ENCODE measurements at places on chromosomes 1 and 21.

DNA sequence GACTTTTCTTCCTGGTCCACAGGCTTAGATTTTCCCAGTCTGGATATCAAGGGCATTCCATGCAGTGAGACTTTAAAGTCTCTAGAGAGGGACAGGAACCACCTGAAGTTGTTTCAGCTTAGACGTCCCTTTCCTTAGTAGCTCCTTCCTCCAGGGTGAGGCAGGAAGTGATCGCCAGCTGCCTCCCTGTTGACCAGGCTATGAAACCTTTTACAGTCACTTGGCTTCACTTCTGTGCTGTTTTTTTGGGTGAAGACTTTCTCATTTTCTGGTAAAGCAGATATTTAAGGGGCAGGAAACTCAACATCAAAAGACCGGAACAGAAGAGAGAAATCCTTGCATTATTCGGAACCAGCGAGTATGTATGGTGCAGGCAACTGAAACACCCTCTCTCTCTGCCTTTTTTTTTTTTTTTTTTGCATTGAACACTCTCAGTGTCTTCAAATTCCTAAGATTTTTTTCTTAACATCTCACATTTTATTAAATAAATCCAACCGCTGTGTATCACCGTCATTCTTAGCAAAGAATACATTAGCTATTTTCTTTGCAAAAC lies 234.6 kb upstream of the IRF2BP2 start:
- no peak for DNase-seq

DNA sequence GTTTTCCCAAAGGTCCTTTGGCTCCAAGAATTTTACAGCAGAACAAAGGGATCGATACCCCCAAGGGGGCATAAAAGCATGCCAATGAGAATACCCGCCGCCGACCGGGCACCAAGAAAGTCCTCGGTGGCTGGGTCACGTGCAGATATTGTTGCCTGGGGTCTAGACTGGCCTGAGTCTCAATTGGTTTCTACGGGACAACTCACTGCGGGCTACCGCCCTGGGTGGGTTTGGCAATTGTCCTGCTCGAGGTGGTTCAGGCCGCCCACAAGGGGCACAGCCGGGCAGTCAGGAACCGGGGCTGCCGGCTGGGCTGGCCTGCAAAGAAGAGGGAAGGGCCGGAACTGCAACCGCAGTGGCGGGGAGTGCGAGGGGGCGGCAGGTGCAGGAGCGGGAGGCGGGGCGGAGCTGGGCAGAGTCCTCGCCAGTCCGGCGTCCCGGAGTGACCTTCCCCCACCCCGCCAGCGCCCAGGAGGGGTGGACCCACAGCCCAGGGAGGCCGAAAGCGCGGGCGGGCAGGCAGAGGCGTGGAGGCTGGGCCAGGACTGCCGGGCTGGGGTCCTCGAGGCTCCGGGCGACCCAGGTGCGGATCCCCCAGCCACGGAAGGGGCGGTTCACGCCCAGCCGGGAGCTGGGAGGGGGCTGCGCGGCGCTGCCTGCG lies 926 bp upstream of the ATP1B1 start:
- DNase-seq = no peak

DNA sequence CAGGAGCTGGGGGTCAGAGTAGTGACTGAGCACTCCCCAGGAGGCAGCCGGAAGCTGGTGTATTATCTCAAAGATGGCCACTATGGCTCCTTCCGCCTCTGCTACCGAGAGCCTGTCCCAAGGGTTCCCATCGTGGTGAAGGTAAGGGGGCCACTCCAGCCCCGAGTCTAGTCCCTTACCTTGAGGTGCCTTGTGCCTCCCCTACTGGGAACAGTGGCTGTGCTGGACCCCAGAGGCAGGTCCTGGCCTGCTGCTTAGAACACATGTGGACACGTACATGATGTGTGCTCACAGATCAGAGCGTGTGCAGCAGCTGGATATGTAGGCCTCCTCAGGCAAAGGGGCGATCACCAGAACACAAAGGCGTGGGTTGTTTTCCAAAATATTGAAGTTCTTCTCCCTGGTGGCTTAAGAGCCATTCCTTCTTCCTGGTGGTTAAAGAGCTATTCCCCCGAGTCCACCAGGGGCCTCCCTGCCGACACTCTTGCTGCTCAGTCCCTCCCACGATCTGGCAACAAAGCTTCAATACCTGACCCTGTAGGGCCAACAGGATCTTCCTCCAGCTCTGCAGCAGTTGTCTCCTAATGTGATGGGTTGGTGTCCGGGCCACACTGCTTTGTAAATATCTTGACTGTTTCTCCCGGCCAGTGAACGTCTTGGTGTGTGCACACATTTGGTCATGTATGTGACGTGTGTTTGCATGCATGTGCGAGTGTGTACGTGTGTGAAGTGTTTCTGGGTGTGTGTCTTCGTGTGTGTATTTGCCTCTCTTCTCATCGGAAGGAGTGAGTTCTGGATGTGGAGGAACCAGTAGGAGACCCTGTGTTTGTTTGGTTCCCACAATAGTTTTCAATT lies 68.4 kb upstream of the TINAGL1 start:
- DNase-seq = no peak

DNA sequence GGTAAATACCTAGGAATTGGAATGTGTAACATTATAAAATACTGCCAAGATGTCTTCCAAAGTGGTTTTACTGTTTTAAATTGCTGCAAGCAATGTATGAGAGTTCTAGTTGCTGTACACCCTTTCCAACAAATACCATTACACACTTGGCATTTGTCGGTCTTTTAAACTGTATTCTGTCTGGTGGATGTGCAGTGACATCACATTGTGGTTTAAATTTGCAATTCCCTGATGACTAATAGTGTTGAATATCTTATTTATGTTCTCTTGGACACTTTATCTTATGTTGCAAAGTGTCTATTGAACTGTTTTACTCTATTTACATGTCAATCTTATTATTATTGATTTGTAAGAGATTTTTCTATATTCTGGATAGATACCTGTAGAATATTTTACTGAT lies 561.2 kb upstream of the B3GALT2 start:
- DNase-seq = no peak

DNA sequence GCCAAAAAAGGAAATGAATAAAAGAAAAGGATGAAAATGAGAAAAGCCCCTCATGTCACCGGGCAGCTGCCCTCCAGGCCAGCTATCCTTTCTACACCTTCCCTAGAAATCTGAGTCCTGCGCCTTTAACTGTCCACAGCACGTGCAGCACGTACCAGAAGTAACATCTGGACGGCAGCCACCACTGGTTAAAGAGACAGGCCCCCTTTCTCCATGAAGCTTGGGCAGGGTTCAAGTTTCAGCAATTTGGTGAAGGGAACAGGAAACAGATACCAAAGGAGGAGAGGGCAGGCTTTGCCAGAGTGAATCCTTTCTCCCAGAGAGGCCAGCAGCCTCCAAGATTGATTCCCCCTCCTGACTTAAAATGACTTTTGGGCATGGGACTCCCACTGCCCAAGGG lies 3.6 kb upstream of the KIAA2013 start:
- no peak for DNase-seq

DNA sequence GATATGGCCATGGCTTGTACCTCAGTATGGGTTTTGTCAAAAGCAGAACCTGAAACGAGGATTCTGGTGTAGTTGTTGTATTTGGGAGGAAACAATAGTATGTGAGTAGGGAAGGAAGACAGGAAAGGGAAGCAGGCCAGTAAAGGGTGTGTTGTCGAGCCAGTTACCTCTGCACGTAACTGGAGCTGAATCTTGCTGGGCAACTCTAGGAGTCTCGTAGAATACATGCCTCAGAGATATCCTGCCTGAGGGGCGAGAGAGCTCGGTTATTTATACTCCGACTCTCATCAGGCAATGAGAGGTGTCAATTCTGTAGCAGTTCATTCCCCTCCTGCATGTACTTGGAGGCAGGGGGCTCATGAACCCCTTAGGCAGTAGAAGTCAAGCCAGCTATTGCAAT lies 45.9 kb upstream of the KIF26B start:
- DNase-seq = no peak

DNA sequence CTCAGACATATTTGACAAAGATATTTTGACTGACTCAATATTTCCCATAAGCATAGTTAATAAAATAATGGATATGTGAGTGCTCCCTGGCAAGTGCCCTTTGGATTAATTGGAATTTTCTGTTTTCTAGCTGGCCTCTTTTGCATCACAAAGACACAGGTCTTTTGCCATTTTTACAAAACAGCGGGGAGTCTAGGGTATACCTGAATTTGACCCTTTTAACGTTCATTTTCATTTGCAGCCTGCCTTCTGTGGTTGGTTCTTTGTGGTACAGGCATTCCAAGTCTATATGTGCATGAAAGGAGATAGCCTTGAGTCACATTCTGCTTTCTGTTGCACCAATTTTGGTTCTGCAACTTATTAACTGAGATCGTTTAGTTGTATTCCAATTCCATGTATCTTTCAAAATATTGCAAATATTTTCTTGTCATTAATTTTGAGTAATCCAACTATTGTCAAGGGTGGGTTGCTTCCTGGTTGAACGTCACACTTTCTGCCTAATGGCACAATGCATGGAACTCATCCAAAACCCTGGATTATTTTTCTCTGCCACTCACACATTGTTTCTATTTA lies 171.7 kb downstream of the CRB1 start:
- no peak for DNase-seq

- no peak for DNase-seq
Observed at GRCh38 chr1:37274486-37274885, 199.9 kb upstream of the ZC3H12A start.

DNA sequence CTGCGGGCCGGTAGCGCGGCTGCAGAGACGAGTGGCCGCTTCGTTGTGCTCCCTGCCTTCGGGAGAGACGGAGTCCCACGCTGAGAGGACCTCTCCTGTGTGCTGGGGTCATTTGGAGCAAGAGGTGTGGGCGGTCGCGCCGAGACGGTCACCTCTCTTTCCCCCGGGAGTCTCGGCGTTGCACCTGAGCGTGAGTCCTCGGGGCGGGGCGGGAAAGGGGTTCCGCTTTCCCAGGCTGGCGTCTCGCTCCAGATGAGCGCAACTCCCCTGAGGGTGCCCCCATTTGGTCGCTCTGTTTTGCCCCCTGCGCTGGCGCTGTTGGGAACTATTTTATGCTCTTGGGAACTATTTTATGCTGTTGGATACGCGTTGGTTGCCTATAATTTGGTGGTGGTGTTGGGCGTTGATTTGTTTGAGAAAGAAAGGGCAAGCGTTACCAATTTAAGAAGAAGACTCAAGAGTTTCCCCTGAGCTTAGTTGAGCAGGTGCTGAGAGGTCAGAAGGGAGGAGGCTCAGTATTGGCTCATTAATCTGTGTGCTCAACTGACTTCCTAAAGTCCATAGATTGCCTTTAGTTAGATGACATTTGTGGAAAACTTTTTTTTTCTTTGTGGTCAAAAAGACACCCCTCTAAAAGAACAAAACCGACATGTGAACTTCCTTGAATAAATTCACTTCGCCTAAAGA lies 683 bp downstream of the LRRC8B start:
- no peak for DNase-seq

DNA sequence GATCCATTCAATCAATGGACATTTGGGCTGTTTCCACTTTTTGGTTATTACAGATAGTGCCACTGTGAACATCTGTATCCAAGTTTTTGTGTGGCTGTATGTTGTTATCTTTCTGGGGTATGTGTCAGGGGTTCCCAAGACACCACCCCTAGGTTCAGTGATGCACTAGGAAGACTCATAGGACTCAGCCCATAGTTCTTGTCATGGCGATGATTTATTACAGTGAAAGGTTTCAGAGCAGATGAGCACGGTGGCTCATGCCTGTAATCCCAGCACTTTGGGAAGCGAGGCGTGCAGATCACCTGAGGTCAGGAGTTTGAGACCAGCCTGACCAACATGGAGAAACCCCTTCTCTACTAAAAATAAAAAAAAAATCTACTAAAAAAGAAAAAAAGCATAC lies 64.1 kb downstream of the MAN1C1 start:
- no peak for DNase-seq

- no peak for DNase-seq
Observed at GRCh38 chr21:46111193-46111571, 13.3 kb downstream of the COL6A2 start.

- DNase-seq = no peak
Observed at GRCh38 chr1:115982400-115982799, 6.1 kb downstream of the SLC22A15 start.

GRCh38 chr1:212974711-212975110 lies 24.4 kb downstream of the VASH2 start:
- no peak for DNase-seq

DNA sequence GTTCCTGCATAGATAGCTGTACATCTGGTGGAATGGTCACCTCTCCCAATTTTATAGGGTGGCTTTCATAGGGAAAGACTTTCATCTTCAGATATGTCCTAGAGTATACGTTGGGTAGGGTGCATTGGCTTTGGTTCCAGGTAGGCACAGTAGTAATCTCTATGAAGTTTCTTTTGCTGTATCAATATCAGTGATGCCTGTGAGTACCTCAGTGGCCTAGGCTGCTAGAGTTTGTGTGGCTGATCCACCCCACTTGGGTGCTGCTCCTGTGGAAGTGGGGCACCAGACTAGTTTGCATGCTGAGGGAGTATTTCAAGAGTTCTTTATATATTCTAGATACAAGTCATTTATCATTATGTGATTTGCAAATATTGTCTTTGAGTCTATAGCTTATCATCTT lies 370.5 kb upstream of the VAMP3 start:
- DNase-seq = no peak

DNA sequence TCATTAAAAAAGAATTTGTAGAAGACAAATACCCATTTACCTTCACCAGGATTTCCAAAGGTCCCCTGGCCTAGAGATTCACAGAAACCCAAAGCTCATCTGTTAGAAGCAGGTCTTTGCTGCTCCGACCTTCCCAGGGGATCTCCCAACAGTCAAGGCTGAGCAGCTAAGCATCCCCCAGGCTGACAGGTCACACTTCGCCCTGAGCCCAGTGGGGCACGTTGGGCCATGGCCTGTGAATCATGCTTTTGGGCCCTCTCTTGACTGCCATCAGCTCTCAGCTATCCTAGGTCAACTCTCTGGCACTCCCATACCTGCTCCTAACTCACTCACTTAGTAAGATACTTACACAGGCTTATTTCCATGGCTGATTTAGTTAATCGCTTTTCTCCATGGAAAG lies 157.7 kb downstream of the DSCAM start:
- DNase-seq = no peak
